HS-5 (cell line): ENCODE measurements at places on chromosomes 6 and 20.

- no peak for DNase-seq
These were observed 20.1 kb upstream of the SLC22A1 start for GRCh38 chr6:160101277-160102205.

GRCh38 chr20:5100684-5101347, 18.9 kb downstream of the PCNA start:
- peak; percentile 37 for DNase-seq

GRCh38 chr6:27693766-27694546, 218.2 kb downstream of the OR2B2 start:
- no peak for DNase-seq

GRCh38 chr20:53162251-53162835, 190.2 kb downstream of the TSHZ2 start:
- DNase-seq, result peak; percentile 60

GRCh38 chr6:151009576-151009975, 144.1 kb downstream of the MTHFD1L start:
- no peak for DNase-seq

GRCh38 chr6:79813143-79813850, 134.1 kb downstream of the ELOVL4 start:
- no peak for DNase-seq

GRCh38 chr6:1312473-1313367, 822 bp downstream of the FOXQ1 start:
- no peak for DNase-seq

DNA sequence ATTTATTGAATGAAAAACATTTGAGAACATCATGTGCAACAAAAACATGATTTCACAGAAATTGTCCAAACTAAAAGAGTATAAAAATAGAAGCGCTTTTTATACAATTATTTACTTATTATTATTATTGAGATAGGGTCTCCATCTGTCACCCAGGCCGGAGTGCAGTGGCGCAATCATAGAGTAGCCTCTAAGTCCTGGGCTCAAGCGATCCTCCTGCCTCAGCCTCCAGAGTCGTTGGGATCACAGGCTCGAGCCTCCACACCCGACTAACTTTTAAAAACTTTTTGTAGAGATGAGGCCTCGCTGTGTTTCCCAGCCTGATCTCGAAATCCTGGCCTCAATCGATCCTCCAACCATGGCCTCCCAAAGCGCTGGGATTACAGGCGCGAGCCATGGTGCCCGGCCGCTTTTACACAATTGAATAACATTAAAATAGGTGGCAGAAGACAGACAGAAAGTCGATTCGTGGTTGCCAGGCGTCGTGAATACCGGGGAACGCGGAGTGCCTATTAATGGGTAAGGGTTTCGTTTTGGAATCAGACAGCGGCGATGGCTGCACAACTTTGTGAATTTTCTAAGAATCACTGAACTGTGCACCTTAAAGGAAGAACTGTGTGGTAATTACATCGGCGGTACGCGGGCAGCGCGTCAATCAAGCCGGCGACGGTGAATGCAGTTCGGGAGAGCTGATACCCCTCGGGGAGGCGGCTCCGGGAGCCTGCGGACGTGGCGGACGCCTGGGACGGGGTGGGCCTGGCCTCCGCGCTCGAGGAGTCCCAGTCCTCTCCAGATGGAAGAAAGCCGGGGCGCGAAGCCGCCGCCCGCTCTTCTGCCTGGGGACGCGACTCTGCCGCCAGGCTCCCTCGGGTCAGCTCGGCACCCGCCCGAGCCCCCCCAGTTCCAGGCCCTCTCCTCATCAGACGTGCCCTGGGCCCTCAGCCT, 807 bp downstream of the TBC1D20 start:
- no peak for DNase-seq

DNA sequence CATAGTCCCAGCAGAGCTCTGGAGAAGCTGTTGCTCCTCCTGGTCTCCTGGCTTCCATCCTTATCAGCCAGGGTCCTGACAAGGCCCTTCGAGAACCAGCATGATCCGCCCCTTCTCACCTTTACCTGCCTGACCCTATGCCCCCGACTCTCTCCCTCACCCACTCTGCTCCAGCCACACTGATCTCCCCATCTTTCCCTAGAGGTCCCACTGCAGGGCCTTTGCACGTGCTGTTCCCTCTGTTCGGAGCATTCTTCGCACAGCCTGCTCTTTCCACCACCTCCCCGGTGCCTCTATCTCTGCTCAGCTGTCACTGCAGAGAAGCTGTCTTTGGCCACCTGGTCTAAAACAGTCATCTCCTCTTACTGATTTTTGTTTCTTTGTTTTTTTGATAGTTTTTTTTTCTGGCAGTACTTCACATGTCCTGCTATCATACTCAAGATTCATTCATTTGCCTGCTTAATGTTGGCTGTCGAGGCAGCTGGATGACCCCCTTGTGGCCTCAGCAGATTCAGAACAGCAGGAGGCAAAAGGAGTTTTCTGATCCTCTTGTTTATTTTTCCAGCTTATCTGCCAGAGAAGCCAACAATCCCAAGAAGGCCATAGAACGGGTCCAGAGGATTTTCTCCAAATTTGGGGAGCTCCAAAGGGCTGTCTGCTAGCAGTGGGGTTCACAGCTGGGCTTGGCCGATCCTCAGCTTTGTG, 1.6 kb upstream of the PTGIS start:
- no peak for DNase-seq
